ENCODE measurements at places on chromosomes 4 and X.

- no peak for DNase-seq
These were observed 644.4 kb downstream of the STPG2 start for GRCh38 chr4:97498875-97499274.

DNA sequence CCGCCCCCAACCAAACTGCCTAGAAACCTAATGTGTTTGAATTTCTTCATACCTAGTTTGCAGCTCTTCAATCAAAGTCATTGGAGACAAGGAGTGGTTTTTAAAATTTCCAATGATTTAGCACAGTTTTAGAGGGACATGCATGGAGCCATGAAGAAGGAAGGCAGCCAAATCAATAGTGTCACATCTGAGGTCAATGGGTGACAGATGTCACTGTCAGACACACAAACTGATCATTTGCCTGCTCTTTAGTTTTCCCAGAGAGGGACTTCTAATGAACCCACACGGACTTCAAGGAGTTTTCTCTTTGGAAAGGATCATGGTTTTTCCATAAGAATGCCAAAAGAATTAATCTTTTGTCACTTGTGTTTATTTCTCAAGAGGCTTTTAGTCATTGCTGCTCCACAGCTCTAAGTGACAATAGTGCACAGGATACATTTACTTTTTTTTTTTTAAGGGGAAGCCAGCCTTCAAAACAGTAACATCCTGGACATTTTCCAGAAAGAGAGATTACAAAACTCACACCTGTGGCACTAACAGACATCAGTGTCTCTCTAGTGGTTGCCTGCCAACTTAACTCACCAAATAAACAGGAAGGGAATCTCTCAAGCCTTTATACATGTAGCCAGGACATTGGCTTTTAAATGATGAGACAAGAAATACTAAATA lies 251.1 kb upstream of the DIAPH2 start:
- DNase-seq: no peak

GRCh38 chr4:127335732-127336131 lies 297.0 kb upstream of the INTU start:
- no peak for DNase-seq

- DNase-seq: no peak
These were observed 282.5 kb downstream of the ZIC3 start for GRCh38 chrX:137848266-137848905.

DNA sequence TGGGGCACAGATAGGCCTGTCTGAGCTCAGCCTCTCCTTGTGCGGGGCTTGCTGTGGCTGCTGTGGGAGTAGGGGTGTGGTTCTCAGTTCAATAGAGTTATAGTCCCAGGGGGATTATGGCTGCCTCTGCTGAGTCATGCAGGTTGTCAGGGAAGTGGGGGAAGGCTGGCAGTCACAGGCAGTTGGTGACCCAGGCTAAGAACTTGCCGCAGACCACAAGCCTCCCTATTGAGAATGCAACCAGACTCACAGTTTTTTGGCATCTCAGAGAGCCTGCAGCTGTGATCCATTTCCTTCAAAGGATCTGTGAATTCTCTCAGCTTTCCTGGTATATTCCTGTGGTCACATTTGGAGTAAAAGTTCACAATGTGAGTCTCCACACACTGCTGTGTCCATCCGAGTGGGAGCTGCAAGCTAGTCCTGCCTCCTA lies 364.9 kb downstream of the ZNF674 start:
- no peak for DNase-seq

DNA sequence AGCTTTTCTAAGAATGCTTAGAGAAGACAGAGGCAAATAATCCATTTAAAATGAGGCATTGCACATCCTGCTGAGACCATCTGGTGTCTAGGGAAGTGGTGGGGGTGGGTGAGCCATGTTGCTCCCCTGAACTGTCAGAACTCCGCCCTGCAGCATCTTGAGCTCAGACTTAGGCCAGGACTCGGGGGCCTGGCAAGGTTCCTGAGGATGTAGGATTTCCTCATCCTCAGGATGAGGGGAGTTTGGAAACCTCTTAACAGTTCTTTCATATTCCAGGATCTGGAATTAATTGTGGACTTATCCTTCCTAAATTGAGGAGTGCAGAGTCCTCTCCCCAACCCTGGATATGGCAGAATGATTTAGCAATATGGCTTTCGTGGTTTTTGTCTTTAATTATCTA lies 6.6 kb downstream of the TLL1 start:
- DNase-seq: no peak

GRCh38 chr4:39620551-39621313 lies 17.9 kb downstream of the SMIM14 start:
- DNase-seq: no peak

- no peak for DNase-seq
These were observed 119.6 kb downstream of the FAAH2 start for GRCh38 chrX:57406149-57406548.

DNA sequence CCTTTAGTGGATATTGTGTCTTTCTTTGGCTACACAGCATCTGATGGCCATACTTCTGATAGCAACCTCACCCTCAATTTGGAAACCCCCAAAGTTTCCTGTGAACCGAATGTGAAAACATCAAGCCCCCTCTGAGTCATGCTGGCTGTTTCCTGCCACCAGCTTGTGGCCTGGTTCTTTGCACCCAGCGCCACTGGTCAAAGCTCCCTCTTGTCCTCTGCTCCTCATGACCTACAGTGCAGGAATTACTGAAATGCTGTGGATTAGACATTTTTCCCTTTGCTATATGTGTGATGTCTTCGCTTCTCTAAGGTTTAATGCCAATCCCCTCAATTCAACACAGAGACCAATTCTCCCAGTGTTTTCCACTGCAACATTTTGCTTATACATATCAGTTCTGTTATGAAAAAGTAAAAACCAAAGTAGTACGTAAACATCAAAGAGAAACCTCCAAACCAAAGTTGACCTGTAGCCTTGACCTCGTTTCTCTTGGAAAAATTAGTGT lies 224.0 kb upstream of the TENM3 start:
- no peak for DNase-seq

GRCh38 chr4:15489551-15489950 lies 19.9 kb downstream of the CC2D2A start:
- DNase-seq: no peak

- no peak for DNase-seq
These were observed 29.6 kb upstream of the BBS12 start for GRCh38 chr4:122702939-122703338.

DNA sequence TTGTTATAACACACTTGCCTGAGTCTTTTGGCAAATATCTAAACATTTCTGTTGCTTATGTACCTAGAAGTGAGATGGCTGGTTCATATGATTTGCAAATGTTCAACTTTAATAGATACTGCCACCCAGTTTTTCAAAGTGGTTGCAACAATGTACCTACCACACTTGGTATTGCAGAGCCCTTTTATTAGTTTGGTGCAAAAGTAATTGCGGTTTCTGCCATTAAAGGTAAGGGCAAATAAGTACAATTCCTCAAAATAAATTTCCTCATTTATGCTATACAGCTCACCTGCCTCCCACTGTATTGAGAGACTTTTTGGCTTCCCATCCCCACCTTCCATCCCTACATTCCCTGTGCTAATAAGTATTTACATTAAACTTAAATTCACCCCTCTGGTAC lies 47.7 kb upstream of the COL25A1 start:
- no peak for DNase-seq

DNA sequence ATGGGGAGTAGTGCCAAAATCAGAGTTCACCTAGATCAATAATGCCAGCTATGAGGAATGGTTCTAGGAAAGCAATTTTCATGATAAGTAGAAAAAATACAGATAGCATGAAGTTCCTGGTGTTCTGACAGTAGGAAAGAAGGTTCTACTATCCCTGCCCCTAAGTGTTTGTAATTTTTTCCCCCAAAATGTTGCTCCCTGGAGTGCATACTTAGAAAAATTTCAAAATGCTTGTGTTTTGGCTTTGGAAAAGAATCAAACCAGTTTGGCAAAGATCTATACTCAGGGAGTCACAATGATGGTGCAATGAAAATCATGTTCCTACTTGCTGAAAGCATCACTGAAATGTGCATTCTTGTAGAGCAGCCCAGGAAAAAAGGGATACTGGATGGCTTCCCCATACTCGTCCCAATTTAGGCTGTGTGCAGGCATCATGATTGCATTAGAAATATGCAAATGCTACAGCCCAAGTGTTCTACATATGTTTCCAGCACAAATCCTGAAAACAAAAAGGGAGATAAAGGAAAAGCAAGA lies 74.7 kb downstream of the LPAR4 start:
- DNase-seq: no peak

- DNase-seq: no peak
These were observed 41.5 kb downstream of the RGS12 start for GRCh38 chr4:3334316-3334715.

DNA sequence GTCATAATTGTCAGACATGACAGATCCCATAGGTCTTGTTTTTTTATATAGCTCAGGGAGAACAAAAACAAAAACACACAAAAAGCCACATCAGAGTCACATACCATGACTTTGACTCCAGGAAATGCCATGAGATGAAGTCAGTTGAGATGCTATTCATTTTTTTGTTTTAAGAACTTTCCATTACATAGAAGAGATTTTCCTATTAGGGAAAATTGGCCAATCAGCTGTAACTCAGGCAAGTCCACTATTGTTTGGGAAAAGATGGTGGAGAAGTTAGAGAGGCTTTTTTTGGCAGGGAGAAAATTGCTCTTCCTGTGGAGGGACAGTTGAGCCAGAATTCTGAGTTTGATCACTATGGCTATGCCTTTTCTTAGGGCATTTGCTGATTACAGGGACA lies 72.6 kb downstream of the SMARCA5 start:
- no peak for DNase-seq

GRCh38 chr4:153151535-153152455 lies 52.4 kb upstream of the TRIM2 start:
- DNase-seq: peak; percentile 82

DNA sequence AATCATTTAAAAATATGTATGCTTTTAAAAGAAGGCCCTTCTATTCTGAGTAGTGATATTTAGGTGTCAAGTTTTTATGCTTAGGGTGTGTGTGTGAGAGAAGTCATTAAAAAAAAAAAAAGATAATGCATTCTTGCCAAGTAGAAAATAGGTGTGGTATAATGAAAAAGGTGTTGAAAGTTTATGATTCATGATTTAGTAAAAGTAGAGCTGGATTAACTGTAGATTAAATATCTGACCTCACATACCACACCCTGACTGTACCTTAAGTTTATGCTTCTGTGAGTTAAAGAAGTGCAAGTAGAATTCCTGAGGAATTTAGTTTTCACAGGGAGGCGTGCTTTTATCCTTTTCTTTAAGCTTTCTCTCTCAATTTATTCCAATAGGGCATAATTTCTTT lies 71.1 kb downstream of the BMPR1B start:
- no peak for DNase-seq

- peak; percentile 97 for DNase-seq
These were observed 591.5 kb downstream of the GALNTL6 start for GRCh38 chr4:172404676-172405075.

DNA sequence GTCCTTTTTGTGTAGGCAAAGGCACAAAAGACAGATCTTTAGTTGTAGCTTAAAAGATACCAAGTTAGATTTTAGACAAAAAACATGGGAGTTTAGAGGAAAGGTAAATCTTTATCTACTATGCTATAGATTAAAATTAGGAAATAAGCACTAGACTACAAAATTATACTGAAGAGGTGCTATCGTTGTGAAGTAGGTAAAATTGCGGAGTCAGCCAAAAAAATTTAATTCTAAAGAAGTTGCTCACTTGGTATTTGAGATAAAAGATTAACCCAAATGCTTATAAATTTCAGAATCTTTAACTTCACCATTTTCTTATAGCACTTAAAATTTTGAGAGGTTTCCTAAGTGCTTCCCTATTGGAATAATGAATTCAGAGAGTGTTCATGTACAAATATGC lies 604.1 kb downstream of the GRXCR1 start:
- no peak for DNase-seq

- DNase-seq: no peak
These were observed 1754.1 kb downstream of the C4orf33 start for GRCh38 chr4:130850019-130850524.

GRCh38 chrX:25023908-25024307 lies 8.1 kb upstream of the ARX start:
- no peak for DNase-seq

GRCh38 chrX:67288156-67288555 lies 255.7 kb upstream of the AR start:
- no peak for DNase-seq

DNA sequence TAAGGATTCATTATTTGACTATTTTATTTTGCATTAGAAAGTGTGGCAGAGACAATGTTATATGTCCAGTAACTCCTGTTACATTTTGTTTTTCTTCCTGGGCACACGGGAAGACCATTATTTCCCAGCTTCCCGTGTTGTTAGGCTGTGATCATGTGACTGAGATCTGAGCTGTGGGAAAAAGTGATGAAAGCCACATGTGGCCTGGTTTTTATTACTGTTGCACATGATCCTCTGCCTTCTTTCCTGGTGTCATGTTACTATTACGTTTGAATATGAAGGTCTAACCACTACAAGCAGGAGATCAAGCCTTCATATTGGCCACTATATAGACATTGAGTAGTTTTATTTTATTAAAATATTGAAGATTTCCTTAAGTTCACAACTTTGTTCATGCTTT lies 28.2 kb upstream of the MID1 start:
- no peak for DNase-seq

DNA sequence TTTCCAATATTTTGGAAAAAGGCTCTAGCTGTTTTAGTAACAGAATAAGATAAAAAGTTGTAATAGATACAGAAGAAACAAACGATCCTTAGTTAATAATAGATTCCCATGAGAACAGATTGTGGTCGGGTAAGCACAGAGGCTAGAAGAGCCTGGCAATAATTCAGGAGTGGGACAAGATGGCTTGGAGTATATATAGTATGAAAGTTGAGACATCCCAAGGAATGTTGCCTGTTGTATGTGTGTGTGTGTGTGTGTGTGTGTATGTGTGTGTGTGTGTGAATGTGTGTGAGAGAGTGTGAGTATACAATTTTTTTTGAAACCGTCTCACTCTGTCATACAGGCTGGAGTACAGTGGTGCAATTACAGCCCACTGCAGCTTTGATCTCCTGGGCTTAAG lies 150.7 kb downstream of the PDGFC start:
- DNase-seq: no peak

DNA sequence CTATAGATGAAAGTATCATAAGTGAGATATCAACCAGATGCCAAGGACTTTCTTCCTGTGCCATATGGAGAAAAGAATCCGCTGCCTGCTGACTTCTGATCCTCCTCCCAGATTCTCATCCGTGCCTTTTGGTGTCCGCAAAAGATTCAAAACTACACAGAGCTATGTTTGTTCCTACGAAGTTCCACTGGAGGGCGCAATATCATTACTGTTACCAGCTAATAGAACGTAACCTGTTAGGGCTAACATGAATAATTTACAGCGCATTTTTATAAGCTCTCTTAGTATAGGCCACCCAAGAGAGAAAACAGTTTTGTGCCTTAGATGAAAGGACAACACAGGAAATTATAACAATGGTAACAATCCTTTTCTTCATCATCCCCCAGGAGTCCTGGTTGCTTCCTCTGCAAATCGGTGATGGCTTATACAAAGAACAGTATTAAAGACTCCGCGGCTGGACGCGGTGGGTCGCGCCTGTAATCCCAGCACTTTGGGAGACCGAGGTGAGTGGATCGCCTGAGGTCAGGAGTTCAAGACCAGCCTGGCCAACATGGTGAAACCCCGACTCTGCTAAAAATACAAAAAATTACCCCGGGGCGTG lies 22.8 kb upstream of the CENPVL3 start:
- DNase-seq: peak; percentile 47

- no peak for DNase-seq
These were observed 248.0 kb upstream of the ADAMTS3 start for GRCh38 chr4:72817012-72817411.

GRCh38 chr4:114601304-114602052 lies 2.9 kb downstream of the UGT8 start:
- DNase-seq: no peak

GRCh38 chrX:121854614-121854911 lies 807.2 kb downstream of the GLUD2 start:
- no peak for DNase-seq

- no peak for DNase-seq
These were observed 45.2 kb upstream of the SHISA3 start for GRCh38 chr4:42352049-42352448.
